ENCODE measurements at places on chromosomes 1 and 21.
A peak's percentile ranks its signal among the peaks of the same experiment; 100 is the strongest.

- no peak for DNase-seq
Observed at GRCh38 chr1:157157501-157158190, 19.5 kb upstream of the ETV3 start.

- no peak for DNase-seq
Observed at GRCh38 chr1:200917291-200917817, 22.7 kb downstream of the INAVA start.

- DNase-seq = no peak
Observed at GRCh38 chr1:18302788-18303413, 177.8 kb upstream of the KLHDC7A start.

DNA sequence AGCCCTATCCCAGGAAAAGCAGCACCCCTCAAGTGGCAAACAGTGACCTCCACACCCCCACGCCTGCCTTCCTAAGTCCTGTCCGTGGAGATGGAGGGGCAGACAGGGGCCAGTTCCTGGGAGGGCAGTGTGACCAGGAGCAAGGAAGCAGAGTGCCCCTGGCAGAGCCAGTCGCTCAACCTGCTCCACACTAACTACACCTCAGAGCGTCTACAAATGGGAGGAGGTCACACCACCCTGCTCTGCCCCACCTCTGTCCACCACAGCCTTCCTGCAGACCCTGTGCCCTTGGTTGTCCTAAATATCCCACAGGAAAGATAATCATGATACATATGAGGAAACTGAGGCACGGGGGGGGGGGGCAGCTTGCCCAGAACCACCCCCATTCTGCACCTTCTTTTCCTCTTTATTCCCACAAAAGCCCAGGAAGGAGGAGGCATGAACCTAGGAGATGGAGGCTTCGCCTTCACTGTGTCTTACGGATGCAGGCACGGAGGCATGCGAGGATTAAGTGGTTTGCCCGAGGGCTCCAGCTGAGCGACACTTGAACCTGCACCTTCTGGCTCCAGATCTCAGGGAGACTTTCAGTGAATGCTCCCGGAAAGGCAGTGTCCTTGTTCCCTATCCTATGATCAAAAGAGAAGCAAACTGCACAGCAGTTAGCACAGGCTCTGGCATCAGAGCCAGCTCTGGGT, 42.7 kb upstream of the SELENON start:
- no peak for DNase-seq

- no peak for DNase-seq
Observed at GRCh38 chr1:89170170-89171066, 5.4 kb downstream of the GBP7 start.

GRCh38 chr1:214213136-214213535, 67.8 kb upstream of the SMYD2 start:
- no peak for DNase-seq

GRCh38 chr1:91610789-91611188, 110.1 kb downstream of the CDC7 start:
- no peak for DNase-seq

GRCh38 chr1:183166454-183166853, 19.6 kb upstream of the LAMC2 start:
- DNase-seq = no peak

DNA sequence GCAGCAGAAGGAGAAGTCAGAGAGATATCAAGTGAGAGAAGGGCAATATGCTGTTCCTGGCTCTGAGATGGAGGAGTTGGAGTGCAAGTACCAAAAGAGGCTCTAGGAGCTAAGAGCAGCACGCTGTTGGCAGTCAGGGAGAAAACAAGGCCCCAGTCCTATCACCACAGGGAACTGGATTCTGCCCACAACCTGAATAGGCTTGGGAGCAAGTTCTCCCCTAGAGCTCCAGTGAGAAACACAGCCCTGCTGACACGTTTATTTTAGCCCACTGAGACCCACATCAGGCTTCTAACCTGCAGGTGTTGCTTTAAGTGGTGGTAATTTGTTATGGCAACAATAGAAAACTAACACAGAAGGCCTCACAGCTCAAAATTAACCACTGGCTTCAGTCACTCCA, 31.8 kb upstream of the ZNF644 start:
- DNase-seq = no peak

DNA sequence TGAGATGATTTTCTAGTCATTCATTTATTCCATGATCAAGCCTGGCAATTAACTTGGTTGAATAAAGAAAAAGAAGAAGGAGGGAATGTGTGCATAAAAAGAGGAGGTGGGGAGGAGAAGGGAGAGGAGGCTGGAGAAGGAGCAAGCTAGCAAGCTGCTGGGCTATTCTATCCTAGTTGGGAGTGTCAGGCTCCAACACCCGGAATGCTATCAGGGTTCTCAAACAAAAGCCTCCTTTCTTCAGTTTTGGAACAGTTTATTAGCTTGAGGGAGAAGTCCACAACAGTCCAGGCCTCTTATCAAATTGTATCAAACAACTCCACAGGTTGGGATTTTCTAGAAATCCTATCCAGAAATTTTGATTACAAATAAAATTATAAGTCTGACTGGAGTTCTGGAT, 80.0 kb downstream of the BCAR3 start:
- DNase-seq = no peak

- DNase-seq = no peak
Observed at GRCh38 chr1:230626232-230626631, 16.0 kb upstream of the COG2 start.

DNA sequence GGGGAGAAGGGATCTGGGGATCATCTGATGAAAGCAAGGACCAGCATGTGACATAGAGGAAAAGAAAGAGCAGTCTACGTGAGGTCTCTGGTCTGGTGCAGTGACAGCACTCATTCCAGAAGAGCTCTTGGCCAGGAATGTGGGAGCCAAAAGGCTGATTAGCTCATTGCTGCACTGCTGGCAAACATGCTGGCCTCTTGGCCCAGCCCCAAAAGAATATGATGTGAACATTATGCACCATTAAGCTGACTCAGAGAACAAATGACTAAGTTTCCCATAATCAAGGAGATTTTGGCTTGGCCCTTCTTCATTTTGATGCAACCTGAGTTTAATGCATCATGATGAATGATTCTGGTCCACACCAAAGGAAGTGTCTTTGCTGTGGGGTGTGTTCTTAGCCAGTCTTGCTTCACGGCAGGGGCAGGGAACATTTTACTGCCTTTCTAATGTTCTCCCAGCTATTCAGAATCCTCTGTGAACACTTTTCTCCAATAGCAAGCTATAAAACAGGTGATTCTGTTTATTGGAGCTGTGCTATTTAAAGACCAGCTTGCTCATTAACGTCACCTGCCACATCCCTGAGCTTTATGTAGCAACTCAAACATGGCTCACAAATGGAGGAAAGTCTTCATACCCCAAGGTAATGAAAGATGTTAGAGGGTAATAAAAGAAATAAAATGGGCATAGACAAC, 55.1 kb downstream of the PCBP3 start:
- DNase-seq = no peak

- no peak for DNase-seq
Observed at GRCh38 chr1:160146107-160146506, 5.3 kb upstream of the ATP1A4 start.

GRCh38 chr21:28160378-28160777, 832.3 kb downstream of the LTN1 start:
- DNase-seq = no peak

GRCh38 chr1:82462366-82462765, 661.6 kb downstream of the ADGRL2 start:
- DNase-seq = no peak

DNA sequence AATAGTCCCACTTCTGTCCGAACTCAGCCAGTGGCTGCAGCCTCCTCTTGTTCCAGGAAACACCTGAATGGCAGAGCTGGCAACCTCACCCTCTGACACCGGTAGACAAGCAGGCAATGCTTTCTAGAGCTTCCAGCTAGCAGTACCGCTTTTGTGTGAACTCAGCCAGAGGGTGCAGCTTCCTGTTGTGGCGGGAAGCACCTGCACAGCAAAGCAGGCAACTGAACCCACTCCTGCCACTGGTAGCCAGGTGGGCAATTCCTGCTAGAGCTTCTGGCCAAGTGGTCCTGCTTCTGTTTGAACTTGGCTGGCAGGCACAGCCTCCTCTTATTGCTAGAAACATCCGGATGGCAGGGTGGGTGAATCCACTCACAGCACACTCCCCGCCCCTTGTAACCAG, 40.1 kb upstream of the TMPRSS15 start:
- DNase-seq = no peak

- DNase-seq = no peak
Observed at GRCh38 chr1:31654474-31654776, 9.7 kb upstream of the PEF1 start.

DNA sequence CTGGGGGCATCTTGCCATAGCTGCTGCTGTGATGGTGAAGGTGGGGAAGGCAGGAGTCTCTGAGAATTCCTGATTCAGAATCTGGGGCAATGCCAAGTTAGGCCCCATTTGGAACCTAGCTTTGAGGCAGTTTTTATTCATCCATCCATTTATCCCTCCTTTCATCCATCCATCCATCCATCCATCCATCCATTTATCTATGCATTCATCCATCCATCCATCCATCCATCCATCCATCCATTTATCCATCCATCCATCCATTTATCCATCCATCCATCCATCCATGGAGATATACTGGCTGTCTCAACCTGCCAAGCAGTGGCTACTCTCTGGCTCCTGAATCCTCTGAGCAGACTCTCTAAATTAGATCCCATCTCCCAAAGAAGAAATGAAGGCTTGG, 83.1 kb downstream of the PRDM16 start:
- DNase-seq = no peak

- no peak for DNase-seq
Observed at GRCh38 chr1:32871364-32872191, 866 bp upstream of the FNDC5 start.

DNA sequence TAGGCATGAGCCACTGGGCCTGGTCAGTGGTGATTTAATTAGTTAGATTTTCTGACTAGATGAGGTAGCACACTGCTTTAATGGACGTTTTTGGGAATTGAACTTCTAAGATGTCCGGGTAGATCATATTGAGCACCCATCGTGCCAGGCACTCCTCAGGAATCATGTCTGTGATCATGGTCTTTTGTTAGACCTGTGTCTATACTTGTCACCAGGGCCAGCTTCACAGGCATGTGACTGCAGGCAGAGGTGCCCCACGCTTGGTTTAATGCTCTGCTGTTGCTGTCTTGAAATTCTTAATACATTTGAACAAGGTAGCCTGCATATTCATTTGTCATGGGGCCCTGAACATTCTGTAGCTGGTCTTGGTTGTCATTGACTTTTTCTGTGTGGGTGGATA, 19.6 kb downstream of the UBE4B start:
- DNase-seq = no peak

GRCh38 chr1:6638226-6638625, 13.6 kb downstream of the THAP3 start:
- no peak for DNase-seq

DNA sequence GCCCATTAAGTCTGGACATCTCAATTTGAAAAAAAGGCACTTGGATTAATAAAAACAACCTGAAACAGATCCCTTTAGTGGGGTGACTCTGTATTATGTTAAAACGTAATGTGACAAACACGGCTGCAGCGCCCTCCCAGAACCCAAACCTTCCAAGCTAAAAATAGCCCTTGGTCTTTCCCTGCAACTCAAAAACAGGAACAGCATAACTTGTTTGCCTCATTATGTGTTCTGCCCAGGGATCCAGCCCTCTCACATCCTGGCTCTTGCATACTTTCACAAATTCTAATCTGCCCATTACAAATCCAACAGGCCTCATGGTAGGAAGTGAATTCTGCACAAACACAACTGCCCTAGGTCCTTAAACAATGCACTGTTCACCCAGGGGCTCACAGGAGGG, 94.7 kb upstream of the GADD45A start:
- no peak for DNase-seq

DNA sequence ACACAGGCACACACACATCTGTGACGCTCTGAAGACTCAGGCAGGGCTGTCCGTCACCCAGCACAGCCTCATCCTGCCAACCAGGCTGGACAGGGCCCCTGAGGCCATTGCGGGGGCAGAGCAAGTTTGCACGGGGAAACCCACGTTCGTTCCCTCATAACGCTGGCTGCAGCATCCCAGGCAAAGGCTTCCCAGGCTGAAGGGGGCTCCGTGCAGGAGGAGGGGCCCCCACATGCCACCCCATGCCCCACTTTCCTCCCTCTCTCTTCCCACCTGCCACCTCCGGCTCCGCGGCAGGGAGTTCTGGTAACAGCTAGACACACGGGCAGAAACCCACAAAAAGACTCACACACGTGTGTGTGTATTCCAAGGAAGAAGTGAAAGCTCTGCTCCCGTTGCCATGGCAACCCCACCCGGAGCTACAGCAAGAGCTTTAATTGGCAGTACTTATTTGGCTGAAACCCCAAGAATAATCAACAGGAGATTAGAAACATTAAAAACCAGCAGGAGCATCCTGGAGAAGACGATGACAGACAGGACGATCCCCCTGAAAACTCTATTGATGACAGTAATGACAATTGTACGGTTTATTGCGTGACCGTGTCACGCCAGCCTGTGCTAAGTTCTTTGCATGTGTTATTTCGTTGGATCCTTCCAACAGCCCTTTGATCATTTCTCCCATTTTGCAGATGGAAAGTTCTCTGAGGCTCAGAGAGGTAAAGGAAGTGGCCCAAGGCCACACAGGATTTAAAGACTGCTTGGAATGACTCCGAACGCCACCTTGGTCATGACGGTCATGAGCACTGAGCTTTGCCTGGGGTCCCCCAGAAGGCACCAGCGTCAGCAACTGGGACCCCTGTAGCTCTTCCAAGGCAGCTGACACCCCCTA, 247.1 kb downstream of the NPHP4 start:
- no peak for DNase-seq

- peak; percentile 2 for DNase-seq
Observed at GRCh38 chr1:59020151-59020997, 236.5 kb upstream of the JUN start.

DNA sequence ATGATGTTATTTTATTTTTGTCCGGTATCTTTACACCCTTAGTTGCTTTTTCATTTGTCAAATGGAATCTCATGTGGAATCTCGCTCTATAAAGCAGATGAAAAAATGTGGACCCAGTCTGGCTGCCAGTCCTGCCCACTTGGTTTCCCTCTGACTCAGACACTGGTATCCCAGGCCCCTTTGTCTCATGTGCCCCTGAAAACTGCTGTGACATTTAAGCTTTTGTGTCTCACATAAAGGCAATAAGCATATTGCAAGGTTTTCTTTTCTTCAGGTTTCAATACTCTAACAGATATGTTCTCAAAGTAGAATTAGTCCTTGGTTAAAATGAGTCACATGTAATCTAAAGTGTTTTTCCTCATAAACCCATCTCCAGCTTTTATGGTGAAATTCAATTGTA, 183.3 kb downstream of the ST6GALNAC3 start:
- DNase-seq = no peak
